HCT116 (cell line): ENCODE measurements at places on chromosomes 16 and 17. TPM values are rescaled to one million over a fixed set of nuclear protein-coding genes. Genes with fewer than 3 reads are reported as not detected.

The CNGB1 gene
- total RNA-seq, result not detected

GRCh38 chr16:30604316-30604947, 5.8 kb downstream of the ZNF689 start:
- H3K4me3 ChIP-seq, result no peak overlapping the region
- no peak overlapping the region for H3K27ac ChIP-seq
- H3K4me1 ChIP-seq, result peaks cover 6% of the 10 kb centered on the region; the same call in 1 of the 2 replicates
- no peak for DNase-seq
- H3K27me3 ChIP-seq, result no peaks in the 10 kb centered on the region

DNA sequence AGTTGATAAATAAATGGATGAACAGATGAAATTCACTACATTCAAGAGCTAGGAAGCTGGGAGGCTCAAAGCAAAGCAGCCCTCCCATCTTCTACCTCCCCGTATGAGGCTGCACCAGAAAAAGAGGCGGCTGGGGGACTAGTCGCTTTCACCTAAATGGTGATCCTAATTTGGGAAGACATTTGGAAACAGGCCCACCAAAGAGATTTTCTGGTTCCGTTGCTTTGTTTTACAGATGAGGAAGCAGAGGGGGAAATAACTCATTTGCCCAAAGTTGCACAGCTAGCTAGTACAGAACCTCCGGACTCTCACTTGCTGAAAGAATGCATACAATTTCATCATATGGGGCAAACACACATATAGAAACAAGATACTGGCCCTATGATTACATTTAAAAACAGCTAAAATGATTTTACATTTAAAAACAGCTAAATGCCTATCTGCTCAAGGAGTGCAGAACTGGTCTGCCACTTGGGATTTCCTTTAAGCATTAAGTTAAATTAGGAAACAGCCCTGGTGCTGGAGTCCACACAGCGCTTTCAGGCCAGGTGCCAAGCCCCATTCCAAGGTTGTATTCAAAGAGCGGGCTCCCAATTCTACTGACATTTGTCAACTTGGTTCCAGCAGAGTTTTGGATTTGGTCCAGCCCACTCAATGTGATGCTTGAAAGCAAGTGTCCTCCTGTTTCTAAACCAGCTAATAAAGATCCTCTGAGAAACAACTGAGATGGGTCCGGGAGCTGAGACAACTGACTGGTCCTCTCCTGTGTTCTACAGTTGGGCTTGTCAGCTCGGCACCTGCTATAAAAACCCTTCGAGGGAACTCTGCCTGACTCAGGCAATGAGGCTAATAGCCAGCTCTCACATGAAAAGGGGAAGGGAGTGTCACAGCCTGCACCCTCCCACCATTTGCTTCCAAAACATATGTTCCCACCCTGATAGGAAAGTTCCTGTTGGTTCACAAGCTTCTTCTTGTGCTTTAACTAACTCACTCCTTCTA, 11.7 kb downstream of the ERN1 start:
- H3K4me3 ChIP-seq, result no peak overlapping the region
- H3K4me1 ChIP-seq, result no peaks in the 10 kb centered on the region
- H3K36me3 ChIP-seq, result no peaks in the 10 kb centered on the region
- no peak overlapping the region for H3K27ac ChIP-seq
- no peaks in the 10 kb centered on the region for H3K27me3 ChIP-seq

The CFAP97D1 gene
- 0.15 TPM for total RNA-seq

The TANGO6 gene
- total RNA-seq, result 16.4 TPM

DNA sequence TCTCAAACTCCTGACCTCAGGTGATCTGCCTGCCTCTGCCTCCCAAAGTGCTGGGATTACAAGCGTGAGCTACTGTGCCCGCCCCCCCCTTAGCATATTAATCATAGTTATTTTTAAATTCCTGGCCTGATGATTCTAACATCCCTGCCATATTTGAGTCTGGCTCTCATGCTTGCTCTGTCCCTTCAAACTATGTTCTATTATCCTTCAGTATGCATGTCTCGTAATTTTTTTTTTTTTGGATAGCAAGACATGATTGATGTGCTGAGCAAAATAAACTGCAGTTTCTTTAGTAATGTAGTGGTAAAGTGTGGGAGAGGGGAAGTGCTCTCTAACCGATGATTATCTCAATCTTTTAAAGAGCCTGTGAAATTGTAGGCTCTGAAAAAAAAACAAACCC, 34.3 kb upstream of the TMEM92 start:
- H3K27ac ChIP-seq, result no peak overlapping the region
- no peak for DNase-seq
- H3K36me3 ChIP-seq, result no peaks in the 10 kb centered on the region
- peaks cover 3% of the 10 kb centered on the region; the same call in 1 of the 2 replicates for H3K27me3 ChIP-seq

DNA sequence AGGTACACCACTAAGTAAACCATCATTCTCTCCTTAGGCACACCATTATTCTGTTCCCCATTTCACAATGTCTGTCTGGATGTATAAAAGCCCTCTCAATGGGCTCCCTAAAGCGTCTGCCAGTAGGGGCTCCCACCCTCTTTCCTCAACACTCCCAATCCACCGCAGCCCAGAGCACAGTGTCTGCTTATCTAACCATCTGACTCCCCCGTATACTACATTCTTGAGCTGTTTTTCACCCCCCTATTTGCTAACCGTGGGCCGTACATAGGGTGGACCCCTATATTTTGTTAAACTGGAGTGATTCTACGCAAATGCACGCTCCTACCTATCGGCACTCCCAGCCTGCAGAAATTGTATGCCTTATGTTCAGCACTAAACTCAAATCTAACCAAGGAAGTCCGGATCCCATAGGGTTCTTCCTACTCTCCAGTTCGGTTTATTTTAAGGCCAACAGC, 685 bp upstream of the PSMD3 start:
- peak overlapping the region; percentile 47 for H3K27ac ChIP-seq
- peak overlapping the region; percentile 52 for H3K4me3 ChIP-seq
- no peak for DNase-seq
- H3K4me1 ChIP-seq, result peaks cover 25% of the 10 kb centered on the region
- H3K36me3 ChIP-seq, result peaks cover 13% of the 10 kb centered on the region; the same call in 1 of the 2 replicates
- no peaks in the 10 kb centered on the region for H3K27me3 ChIP-seq

The HOXB6 gene
- total RNA-seq, result 64.8 TPM

DNA sequence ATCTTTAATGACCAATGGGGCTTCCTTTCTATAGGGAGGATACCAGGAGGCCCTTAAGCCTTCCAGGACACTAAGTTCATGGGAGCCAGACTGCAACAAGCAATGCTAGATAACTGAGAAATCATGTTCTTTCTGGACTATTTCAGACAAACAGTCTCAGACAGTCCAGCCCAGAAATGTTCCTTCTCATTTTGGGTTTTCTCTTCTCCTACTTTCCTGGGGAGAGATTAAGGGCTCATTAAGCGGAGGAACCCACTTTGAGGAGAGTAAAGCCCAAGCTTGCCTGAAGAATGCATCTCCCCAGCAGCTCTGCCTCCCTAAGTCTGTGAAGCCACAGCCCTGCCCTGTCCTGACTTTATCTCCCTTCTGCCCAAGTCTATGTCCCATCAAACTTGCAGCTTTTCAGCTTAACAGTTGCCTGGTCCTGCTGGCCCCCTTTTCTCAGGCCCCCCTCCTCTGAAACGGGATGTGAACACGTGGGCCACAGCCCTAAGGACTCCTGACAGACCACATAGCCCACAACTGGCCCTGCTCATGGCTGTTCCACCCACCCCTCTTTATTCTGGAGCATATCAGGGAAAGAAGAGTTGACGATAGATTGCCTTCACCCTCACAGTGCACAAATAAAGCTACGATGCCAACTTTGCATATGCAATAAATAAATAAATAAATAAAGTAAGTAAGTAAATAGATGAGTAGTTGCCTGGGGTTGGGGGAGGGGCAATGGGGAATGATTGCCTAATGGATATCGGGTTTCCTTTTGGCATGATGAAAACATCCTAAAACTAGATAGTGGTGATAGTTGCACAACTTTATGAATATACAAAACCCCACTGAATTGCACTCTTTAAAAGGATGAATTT, 111.0 kb downstream of the N4BP1 start:
- no peaks in the 10 kb centered on the region for H3K27me3 ChIP-seq
- no peak for DNase-seq
- no peak overlapping the region for H3K27ac ChIP-seq
- no peak overlapping the region for H3K4me3 ChIP-seq
- H3K36me3 ChIP-seq, result no peaks in the 10 kb centered on the region
- no peaks in the 10 kb centered on the region for H3K4me1 ChIP-seq

- H3K27ac ChIP-seq, result no peak overlapping the region
- no peaks in the 10 kb centered on the region for H3K36me3 ChIP-seq
- H3K4me3 ChIP-seq, result no peak overlapping the region
- no peaks in the 10 kb centered on the region for H3K27me3 ChIP-seq
- DNase-seq, result no peak
- no peaks in the 10 kb centered on the region for H3K4me1 ChIP-seq
Measured at GRCh38 chr17:7528842-7529241, 20.0 kb upstream of the TNFSF12 start.

- peaks cover 7% of the 10 kb centered on the region for H3K4me1 ChIP-seq
- no peaks in the 10 kb centered on the region for H3K36me3 ChIP-seq
- no peak for DNase-seq
- H3K27me3 ChIP-seq, result no peaks in the 10 kb centered on the region
Measured at GRCh38 chr16:54284931-54285413, 1.6 kb downstream of the IRX3 start.

GRCh38 chr17:28379814-28380801, 8.6 kb downstream of the SARM1 start:
- DNase-seq, result no peak
- H3K27ac ChIP-seq, result no peak overlapping the region
- no peak overlapping the region for H3K4me3 ChIP-seq

DNA sequence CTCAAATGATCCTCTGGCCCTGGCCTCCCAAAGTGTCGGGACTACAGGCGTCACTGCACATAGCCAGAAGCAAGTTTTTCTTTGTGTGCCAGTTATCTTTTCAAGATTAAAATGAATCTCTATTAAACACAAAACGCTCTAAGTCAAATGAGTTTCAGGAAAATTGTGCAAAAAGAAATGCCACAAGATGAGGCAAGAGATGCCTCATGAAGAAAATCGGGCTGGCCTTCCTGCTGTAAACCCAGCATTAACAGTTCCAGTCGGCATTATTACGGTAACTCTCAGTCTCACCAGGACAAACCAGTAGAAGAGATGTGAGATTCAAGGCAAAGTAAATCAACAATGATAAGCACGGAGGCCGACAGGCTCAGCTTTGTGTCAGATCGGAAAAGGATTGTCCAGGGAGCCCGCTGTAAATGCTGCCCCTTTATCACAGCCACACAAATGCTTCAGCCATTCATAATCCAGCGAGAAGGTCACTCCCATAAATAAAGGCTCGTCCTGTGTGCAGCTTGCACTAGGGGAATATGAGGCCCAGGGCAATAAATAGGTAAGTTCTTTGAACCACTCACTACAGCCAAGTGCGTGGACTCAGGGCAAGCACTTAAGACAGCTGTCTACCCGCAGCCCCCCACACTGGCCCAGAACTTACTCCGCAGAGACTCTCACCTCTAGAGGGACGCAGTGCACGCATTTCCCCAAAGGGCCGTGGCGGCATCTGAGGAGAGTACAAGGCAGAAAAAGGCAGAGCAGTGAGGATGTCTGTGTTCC, 27.2 kb downstream of the NPLOC4 start:
- H3K4me1 ChIP-seq, result no peaks in the 10 kb centered on the region
- no peak overlapping the region for H3K4me3 ChIP-seq
- no peak for DNase-seq
- no peaks in the 10 kb centered on the region for H3K27me3 ChIP-seq
- H3K36me3 ChIP-seq, result peaks cover 45% of the 10 kb centered on the region

DNA sequence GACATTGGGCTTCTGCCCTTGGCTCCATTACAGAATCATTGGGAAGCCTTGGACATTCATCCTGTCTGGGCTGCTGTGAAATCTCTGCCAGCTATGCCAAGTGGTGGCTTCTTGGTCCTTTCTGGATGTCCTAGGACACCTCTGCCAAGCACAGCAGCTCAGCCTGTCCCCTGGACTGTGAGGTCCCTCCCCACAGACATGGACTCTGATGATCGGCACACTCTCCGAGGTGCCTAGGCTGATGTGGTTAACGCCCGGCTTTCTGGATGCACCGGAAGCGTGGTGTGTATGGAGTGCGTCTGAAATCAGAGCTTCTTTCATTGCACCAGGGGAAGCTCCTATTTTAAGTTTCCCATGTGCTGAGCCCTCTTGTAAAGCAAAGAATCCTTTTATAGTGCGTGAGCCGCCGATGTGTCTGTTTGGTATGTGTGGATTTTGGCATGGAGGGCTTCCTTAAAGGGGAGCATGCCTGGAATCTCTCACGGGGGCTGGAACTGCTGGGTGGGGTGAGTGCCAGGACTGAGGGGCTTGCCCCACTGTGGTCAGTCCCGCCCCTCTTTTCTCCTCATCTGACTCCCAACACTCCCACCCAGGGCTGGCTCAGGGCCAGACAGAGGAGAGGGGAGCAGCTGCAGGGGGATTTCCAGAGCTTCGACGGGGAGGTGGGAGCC, 7.0 kb upstream of the ARHGAP23 start:
- H3K27me3 ChIP-seq, result no peaks in the 10 kb centered on the region
- H3K36me3 ChIP-seq, result no peaks in the 10 kb centered on the region
- no peak overlapping the region for H3K27ac ChIP-seq
- DNase-seq, result no peak
- H3K4me3 ChIP-seq, result no peak overlapping the region
- H3K4me1 ChIP-seq, result no peaks in the 10 kb centered on the region

- H3K27ac ChIP-seq, result no peak overlapping the region
- H3K4me3 ChIP-seq, result peak overlapping the region; percentile 94
- H3K27me3 ChIP-seq, result no peaks in the 10 kb centered on the region
- peak; percentile 15 for DNase-seq
- H3K36me3 ChIP-seq, result no peaks in the 10 kb centered on the region
Measured at GRCh38 chr16:11977376-11978041, 975 bp downstream of the SNX29 start.
